Left lobe of liver (tissue), 2 donors: ENCODE measurements at places on chromosomes 1 and 21. TPM values are rescaled to one million over a fixed set of nuclear protein-coding genes. Genes with fewer than 3 reads are reported as not detected.

DNA sequence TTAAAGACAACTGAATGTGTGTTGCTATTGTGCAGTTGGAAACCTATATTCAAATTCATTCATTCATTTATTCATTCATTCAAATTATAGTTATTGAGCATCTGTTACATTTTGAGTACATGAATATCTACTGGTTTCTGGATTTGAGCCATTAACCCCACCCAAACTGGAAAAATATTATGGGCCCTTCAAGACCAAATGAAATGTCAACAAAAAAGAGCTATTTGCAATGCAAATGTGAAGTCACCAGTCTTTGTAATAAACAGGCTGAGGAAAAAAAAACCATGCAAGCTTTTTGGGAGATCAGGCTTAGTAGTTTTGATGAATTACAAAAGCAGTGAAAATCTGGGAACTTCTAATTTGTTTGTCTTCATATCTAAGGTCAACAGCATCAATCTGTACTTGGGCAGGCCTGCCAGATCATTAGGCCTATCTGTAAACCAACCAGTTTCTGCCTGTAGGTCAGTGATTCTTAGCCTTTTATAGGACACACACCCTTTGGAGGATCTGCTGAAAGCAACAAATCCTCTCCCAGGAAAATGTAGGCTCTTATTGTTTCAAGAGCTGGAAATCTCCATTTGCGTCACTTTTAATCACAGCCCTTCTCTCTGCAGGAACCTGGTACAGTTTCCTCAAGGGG lies 134.7 kb downstream of the FAM78B start:
- no peak for DNase-seq

- DNase-seq = no peak
These were observed 40.4 kb downstream of the LIN9 start for GRCh38 chr1:226268421-226269124.

DNA sequence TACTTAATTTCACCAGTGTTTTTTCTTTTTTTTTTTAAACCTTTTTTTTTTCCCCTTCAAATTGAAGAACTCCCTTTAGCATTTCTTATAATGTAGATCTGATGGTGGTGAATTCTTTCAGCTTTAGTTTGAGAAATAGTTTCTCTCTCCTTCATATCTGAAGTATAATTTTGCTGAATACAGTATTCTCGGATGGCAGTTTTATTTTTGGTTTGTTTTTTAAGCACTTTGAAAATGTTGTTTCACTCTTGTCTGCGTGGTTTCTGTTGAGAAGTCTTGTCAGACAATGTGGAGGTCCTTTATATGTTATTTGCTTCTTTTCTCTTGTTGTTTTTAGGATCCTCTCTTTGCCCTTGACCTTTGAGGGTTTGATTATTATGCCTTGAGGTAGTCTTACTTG lies 135.1 kb downstream of the RPS6KC1 start:
- DNase-seq = no peak

GRCh38 chr1:158799689-158800088 lies 18.7 kb upstream of the OR6N2 start:
- DNase-seq = no peak

- DNase-seq = no peak
These were observed 110.7 kb upstream of the ERRFI1 start for GRCh38 chr1:8136766-8137165.

DNA sequence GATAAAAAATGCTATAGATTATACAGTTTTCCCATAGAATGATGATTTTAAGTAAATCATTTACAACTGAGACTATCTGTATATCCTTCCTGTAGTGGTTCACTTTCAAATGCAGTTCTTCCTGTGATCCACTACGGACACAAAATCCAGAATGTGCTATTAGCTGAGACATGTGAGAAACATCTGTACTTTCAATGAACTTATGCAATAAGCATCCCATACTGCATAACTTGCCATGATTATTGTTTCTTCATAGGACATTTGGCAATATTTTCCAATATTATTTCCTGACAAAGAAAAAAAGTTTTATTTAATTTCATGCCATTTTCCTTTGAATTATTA lies 83.5 kb upstream of the PRDX6 start:
- DNase-seq = no peak

- DNase-seq = peak; percentile 82
These were observed at the start of gene CDKN2C for GRCh38 chr1:50969611-50970508. CDKN2C (plus strand) TSS chr1:50970245; CDS start chr1:50970369, 124 bp downstream.

DNA sequence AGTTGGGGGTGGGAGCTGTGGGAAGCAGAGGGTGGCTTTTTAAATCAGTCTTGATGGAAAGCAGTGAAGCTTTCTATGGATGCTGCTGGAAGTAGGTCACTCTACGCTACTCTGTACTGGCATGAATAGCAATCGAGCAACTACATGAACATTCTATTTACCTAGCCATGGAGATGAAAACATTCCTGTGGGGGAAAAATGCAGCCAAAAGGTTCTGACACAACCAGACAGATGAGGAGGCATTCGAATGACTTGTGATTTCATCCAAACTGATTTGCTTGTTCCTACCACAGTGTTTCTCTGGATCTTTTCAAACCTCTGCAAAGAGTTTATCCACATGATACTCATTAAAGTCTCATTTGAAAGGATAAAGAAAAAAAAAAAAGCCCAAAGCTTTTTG lies 95.0 kb downstream of the ASTN1 start:
- no peak for DNase-seq

DNA sequence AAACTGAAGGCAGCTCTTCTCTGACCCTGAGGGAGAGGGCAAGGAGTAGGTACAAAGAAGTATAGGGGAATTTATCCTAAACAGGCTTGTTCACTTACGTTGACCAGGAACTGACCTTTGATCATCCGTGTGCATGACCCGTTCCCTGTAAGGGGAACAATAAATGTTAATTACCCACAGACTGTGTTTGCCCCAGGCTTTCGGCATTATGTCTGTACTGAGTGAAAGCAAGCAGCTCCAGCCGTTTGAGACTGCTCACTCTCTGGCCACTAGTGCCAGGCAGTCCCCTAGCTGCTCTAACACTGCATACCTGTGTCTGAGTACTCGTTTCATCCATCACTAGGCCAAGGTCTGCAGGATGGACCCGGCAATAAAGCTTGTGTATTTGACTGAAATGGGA lies 1365.3 kb downstream of the NCAM2 start:
- DNase-seq = no peak

DNA sequence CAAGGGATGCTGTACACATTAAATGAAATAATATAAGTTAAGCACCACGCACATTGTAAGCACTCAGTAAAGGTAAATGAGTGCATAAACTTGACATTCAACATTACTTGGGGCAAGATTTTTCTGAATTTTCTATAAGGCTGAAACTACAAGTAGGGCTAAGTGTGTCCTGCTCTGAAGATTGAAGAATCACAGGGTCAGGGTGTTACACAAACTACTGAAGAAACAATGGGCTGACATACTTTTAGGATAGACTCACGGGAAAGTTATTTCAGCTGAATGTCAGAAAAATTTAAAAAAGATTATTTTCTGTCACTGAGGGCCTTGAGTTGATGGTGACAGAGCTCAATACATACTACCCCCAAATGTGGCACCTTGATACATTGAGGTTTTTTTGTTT lies 644.2 kb upstream of the PLXNA2 start:
- DNase-seq = no peak

DNA sequence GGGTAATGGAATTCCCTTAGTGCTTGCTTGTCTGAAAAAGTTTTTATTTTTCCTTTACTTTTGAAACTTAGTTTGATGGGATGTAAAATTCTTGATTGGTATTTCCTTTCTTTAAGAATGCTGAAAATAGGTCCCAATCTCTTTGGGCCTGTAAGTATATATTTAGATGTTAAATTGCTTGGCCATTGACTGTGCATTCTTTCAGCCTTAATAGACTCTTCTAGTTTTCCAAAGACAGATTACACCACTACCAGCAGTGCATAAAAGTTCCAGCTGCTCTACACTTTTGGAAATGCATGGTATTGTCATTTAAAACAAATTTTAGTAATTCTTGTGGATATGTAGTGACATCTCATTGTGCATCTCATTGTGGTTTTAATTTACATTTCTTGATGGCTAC lies 464.8 kb upstream of the USP24 start:
- no peak for DNase-seq

DNA sequence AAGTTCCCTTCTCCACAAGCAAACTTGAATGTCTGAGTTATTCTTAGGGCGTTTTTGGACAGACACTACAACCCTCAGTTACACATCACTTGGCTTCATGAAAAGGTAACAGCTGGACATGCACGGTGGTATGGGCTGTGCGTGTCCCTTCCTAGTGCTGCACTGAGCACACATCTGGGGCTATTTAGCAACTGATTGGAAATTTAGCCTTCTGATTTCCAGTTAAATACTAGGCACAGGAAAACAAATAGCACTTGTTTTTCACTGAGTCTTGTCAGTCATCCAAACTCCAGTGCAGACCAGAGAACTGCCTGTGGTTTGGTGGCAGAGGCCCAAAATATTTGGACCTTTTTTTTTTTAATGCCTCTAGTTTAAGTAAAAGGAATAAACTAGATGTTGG lies 134.7 kb downstream of the TGFBR3 start:
- no peak for DNase-seq

GRCh38 chr1:228850141-228851100 lies 115.1 kb downstream of the RHOU start:
- no peak for DNase-seq

GRCh38 chr1:109438798-109439297 lies 12.6 kb upstream of the PSMA5 start:
- DNase-seq = no peak

- no peak for DNase-seq
These were observed 789.2 kb upstream of the RGS18 start for GRCh38 chr1:191368891-191369654.

DNA sequence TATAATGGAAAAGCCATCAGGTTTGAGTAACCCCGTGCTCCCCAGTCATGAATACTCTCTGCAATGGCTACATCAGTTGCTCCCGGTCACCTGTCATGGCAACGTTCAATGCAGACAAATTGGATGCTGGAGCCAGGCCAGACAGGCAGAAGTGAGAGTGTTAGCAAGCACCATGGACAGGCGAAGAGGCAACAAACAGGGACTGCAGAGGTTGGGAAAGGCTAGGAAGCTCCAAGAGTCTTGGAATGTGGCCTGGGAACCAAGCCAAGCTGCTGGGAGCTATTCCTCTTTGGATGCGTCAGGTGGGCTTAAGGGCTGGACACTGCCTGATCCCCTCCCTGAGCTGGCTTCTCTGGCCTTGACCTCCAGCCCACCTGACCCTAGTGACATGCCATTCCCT lies 102.9 kb downstream of the ACTL8 start:
- DNase-seq = no peak

DNA sequence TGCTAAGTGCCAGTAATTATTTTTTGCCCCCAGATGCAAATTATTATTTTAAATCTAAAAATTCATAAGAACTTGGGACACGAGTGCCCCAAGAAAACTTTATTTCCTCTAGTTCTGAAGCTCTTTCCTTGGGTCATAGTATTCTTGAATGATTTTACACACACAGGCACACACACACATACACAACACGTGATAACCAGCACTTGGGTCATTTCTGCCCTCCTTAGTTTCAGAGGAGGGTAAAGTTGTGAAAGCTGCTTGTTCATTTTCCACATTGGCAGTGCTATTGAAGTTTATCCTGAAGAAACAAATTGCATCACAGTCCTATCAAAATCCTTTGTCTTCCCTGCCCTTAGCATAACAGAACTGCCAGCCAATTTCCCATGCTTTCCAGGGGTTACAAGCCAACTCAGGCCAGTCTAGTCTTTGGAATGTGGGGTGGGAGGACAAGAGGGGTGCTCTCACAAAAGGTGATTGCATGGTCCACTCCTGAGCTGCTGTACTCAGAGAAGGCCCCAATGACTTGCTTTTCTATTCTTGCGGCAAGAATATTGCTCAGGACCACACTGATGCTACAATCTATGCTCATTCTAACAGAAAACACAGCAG lies 98.5 kb upstream of the POGK start:
- DNase-seq = no peak

GRCh38 chr1:117634631-117635030 lies 28.8 kb downstream of the TENT5C start:
- peak; percentile 16 for DNase-seq

DNA sequence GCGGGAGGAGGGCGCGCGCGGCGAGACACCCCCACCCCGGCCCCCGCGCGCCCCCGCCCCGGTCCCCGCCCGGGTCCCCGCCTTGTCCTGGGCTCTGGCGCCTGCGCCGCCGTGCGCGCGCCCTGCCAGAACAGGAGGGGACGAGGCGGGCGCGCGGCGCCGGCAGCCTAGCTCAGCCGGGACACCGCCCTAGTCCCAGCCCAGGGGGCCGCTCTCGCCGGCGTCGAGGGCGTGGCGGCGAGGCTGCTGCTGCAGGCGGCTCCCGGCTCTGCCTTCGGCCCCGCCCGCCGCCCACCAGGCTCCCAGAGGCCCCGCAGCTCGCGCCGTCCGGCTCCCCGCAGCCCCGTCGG lies at the start of gene RCAN3:
RCAN3 (plus strand) TSS at position 128 of the 350 bp plus-strand sequence. CDS start 11,537 bp downstream, outside the sequence.
- DNase-seq = peak; percentile 82

GRCh38 chr1:226631229-226632000 lies 82.9 kb downstream of the STUM start:
- DNase-seq = no peak

- no peak for DNase-seq
These were observed 37.8 kb downstream of the MIS18A start for GRCh38 chr21:32240851-32241687.

GRCh38 chr21:34845521-34846451 lies 177.0 kb downstream of the CLIC6 start:
- peak; percentile 30 for DNase-seq

GRCh38 chr21:30117631-30118030 lies 49.0 kb downstream of the CLDN17 start:
- no peak for DNase-seq

- no peak for DNase-seq
These were observed 566.1 kb downstream of the AMY1C start for GRCh38 chr1:104315823-104316222.

- DNase-seq = no peak
These were observed 19.9 kb downstream of the VPS13D start for GRCh38 chr1:12249748-12250147.

DNA sequence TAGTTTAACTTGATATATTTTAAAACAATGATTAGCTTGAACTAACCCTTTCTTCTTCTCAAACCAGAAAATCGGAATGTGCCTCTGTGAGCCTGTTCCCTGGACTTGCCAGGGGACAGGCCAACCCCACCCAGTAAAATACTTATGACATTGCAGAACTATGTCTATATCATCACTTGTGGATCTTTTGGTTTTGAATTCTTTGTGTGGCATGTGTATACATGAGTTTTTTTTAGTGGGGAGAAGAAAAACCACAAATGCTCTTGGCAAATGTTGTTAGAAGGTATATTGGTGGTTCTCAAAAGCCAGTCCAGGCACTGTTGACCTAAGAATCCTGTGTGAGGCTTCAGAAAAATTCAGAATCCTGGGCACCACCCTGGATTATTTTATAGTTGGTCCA lies 347.4 kb downstream of the SIPA1L2 start:
- no peak for DNase-seq

COL24A1 gene
- not detected for total RNA-seq

SH2D1B gene
- 0.10 TPM for total RNA-seq

SLFNL1 gene
- total RNA-seq = not detected

MMEL1 gene
- not detected for total RNA-seq

LCE1C gene
- not detected for total RNA-seq

LPAR3 gene
- total RNA-seq = 0.08 TPM

UBL4B gene
- not detected for total RNA-seq

CHI3L1 gene
- total RNA-seq = 60.6 TPM

RGS8 gene
- total RNA-seq = not detected

KCTD3 gene
- total RNA-seq = 35.2 TPM

JAK1 gene
- total RNA-seq = 43.3 TPM
